ENCODE measurements at places on chromosomes 2 and 18. TPM values are rescaled to one million over a fixed set of nuclear protein-coding genes. Genes with fewer than 3 reads are reported as not detected.

The GALNT3 gene
- total RNA-seq = 10.8 TPM

The SPTBN1 gene
- total RNA-seq = 101 TPM

The LRRTM4 gene
- total RNA-seq = not detected

The UPP2 gene
- not detected for total RNA-seq

The ANKRD44 gene
- 131 TPM for total RNA-seq

The MOGAT1 gene
- total RNA-seq = not detected

GRCh38 chr2:180709392-180710145 is 270.8 kb upstream of the UBE2E3 start:
- no peak for ATAC-seq

DNA sequence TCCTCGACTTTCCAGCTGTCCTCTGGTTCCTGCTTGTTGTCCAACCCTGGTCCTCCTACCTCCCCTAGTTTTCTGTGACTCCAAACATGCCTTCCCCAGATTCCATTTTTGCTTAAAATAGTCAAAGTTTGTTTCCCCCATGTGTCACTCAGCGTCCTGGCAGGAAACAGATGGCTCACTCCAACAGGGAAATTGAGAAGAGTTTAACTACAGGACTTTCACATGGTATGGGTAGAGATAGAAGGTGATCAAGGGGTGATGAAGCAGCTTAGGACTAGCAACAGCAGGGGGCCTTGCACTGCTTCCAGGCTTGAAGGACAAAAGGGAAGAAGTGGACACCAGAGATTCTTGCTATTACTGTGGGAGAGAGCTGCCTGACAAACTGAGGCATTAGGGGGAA is 6.1 kb upstream of the CUL3 start:
- ATAC-seq = no peak

DNA sequence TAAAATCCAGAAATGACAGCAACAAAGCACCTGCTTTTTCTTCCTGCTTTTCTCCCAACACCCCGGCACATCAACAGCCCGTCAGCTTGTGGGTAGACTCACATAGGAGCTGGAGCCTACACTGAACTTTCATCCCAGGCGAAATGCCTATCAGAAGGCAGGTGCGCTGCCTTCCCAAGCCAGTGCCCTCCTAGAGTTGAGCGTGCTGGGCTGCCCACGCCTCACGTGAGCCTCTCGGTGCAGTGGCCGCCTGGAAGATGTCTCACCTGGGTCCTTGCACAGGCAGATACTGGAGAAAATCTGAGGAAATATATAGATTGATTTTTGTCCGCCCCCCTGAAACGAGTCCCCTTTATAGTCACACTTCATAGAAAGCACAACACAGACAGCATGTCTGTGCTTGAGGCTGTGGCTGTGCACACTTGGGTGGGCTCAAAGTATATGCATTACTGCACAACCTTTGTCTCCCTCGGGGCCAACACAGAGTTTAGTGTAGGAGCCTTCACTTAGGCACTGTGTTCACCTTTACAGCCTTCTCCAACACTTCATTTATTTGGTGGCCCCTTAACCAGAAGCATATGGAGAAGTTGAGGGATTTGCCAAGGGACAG is 112.5 kb downstream of the SMAD7 start:
- ATAC-seq = no peak

GRCh38 chr2:134275058-134275862 is 21.4 kb downstream of the MGAT5 start:
- no peak for ATAC-seq

DNA sequence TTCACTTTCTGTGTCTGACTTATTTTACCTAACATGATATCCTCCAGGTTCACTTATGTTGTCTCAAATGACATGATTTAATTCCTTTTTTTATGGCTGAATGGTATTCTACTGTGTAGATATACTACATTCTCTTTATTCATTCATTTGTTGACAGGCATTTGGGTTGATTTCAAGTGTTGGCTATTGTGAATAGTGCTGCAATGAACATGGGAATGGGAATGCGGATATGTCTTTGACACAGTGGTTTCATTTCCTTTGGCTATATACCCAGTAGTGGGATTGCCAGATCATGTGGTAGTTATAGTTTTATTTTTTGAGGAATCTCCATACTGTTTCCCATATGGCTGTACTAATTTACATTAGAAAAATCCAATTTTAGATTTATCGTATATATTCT is 195.4 kb upstream of the KLHL14 start:
- no peak for ATAC-seq

DNA sequence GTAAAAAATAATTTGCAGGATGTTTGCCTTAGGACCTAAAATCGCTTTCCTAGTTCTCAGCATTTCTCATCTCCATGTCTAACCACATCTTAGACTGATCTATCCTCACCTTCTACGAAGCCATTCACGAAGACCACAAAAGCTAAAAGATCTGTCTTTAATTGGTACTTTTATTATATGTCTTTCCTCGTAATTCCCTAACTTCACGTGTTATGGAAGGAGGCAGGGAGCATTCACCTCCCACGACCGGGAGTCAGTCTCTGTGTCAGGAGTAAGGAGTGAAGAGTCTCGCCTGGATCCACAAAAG is 1.6 kb downstream of the DLGAP1 start:
- no peak for ATAC-seq

- ATAC-seq = no peak
These were observed 99.7 kb downstream of the INHBB start for GRCh38 chr2:120445449-120446143.

GRCh38 chr2:158688721-158689120 is 106.4 kb upstream of the DAPL1 start:
- ATAC-seq = no peak

DNA sequence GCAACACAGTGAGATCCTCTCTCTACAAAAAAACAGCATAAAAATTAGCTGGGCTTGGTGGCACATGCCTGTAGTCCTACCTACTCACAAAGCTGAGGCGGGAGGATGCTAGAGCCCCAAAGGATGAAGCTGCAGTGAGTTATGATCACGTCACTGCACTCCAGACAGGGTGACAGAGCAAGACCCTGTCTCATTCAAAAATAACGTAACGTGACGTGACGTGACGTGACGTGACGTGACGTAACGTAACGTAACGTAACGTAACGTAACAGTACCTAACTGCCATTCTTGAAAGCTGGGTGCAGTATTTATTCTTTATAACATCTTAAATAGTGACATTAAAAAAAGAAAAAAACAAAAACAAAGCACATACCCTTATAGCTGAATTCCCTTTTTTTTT is 51.7 kb downstream of the NOL10 start:
- ATAC-seq = no peak

GRCh38 chr2:14927021-14927564 is 294.6 kb downstream of the LRATD1 start:
- no peak for ATAC-seq

- no peak for ATAC-seq
These were observed 36.9 kb upstream of the FZD7 start for GRCh38 chr2:201996679-201997314.

All from activated T-helper 17 cell treated with anti-CD3 and anti-CD28 coated beads, Interleukin-2, amount 50 U/mL, for 72 hours (primary cell).